Stimulated activated CD8-positive, alpha-beta memory T cell treated with anti-CD3 and anti-CD28 coated beads, Interleukin-4, amount 100 ng/mL, for 1 hour (primary cell): ENCODE measurements at places on chromosomes 12 and 14.
A peak's percentile ranks its signal among the peaks of the same experiment; 100 is the strongest.

GRCh38 chr14:31411218-31411727 is 9.1 kb downstream of the HEATR5A start:
- no peak for DNase-seq

GRCh38 chr14:100885196-100885595 is 18.3 kb downstream of the RTL1 start:
- DNase-seq: no peak

DNA sequence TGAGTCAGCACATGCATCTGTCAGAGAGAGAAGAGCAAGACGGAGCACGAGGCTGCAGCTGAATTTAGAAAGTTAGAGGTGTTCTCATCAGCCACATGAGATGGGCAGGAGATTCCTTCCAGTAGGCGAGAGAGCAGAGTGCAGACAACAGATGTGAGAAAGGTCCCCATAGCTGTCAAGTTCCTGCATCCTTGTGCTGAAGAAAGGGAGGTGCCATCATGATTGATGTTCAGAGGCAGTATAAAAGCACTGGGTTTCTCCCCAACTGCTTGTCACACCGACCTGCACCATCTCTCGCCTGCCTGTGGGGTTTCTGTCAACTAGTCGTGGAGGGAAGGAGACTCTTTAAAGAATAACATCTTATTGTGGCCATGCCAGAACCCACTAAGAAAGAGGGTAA is at the start of gene MYBPC1:
Gene MYBPC1 (plus strand): TSS at position 272 of the 400 bp plus-strand sequence. CDS start 100 bp downstream, at position 372.
- no peak for DNase-seq

DNA sequence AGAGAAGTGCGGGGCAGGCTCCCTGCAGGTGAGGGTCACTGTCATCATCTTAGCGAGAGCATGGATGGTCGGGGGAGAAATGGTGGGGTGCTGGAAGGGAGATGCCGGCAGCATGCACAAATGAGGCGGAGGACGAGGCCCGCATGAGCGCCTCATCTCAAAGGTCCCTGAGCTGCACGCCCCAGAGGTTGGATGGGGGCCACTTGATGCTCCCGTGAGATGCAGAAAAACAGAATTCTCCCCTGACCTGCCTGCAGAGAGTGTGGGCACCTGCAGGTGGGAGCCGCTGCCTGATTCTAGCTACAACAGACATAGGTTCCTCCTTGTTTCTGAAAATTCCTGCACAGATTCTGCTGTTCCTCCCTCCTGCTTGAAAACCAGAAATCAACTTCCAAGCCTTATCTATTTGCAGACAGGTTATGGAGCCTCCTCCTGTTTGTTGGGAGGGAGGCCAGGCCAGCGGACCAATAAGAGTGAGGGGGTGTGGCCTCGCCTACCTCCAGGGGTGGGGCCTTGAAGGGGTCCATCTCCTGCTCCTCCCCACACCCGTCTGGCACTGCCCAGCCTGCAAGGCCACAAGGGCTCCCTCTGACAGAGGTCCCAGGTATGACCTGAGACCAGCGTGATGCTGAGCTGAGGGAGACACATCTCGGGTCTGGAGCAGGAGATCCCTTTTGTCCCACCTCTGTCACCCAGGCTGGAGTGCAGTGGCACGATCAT is 67.2 kb downstream of the KDM2B start:
- no peak for DNase-seq

DNA sequence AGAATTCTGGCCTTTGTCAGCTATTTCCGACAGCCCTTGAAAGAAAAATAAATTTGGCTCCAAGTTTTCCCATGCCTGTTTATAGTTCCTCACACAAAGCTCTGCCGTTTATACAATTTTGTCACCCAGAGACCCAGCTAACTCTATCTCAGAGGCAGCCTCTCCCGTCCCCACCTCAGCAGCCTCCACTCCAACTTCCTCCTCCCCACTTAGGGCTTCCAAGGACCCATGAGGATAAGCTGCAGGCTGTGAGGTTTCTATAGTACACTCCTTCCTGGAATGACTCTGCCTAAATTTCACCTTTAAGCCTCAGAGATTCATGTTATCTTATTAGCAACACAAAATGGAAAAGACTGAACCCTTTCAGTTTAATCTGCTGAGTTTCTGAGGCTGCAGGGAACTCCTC is 71.8 kb downstream of the TTC9 start:
- no peak for DNase-seq

GRCh38 chr14:55107766-55108554 is 21.1 kb upstream of the LGALS3 start:
- no peak for DNase-seq

DNA sequence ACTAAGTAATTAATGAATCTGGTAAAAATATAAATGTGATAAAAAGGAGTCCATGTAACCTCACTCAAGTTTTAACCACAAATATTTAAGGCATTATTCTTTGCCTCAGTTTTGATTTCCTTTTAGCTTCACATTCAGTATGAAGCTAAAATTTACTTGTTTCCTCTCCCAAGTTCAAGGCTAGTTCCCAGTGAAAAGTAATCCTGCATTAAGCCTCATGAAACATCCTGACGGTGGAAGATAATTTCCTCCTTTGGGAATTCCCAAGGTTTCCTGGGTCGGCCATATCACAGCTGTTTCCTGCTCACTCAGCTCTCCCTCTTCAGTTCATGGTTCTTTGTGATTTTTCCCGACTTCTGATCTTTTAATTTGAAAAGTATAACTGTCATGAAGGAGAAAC is 1256.8 kb upstream of the FLRT2 start:
- no peak for DNase-seq

DNA sequence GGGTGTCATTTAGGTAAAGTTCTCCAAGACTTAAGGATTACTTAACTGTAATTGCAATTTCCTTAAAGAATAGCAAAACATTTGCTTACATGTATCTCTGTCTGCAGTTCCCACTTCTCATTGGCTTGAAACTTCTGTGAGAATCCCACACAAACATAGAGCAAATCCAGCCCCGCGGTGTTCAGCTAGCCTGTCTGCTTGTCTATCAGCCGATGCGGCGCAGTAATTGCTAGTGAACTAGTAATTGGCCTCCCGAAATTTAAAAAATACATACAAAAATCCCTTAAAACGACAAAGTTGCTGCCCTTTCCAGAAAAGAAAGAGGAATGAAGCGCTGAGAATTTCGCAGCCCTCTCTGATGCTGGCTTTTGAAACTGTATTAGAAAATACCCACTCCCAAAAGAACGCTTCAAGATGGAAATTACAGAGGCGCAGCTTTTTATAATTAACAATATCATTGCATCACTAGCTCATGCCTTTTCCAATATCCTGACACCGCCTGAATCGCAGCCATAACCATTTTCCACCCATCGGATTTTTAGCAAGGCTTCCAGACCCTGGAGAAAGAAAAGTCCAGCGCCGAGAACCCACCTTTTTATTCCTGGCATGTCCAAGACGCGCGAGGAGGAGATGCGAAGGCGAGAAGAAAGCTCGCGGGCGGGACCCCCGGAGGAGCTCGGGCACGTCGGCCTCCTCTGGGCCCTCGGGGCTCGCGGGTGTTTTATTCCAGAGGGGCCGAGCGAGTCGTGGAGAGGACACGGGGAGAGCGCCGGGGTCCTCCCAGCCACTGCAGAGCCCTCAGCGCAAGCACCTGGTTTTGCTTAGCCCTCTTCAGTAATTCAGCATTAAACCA is 646 bp downstream of the FBLN5 start:
- DNase-seq: no peak

- DNase-seq: no peak
Observed at GRCh38 chr14:72606879-72607278, 287.0 kb downstream of the DPF3 start.

- no peak for DNase-seq
Observed at GRCh38 chr12:51428256-51428655, 3.6 kb downstream of the SLC4A8 start.

GRCh38 chr12:15590180-15590826 is 198.9 kb downstream of the EPS8 start:
- peak; percentile 13 for DNase-seq

DNA sequence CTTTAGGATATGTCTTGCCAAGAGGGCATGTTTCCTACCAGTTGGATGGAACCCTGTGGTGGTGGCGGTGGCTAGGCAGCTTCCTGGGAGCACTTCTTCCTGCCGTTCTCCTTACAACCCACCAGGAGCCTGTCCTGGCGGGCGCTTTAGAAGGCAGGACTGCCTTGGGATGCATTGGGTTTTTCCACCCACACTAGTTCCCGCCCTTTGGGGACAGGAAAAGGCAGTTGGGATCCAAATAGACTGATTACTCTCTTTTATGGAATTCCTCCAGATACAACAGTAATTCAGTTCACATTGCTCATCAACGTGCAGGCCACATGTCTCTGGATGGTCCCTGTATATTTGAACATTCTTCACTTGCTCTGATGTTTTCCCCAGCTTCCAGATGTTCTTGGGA is 305.7 kb upstream of the SSTR1 start:
- DNase-seq: no peak
